ENCODE measurements at places on chromosomes 1 and 21.

- no peak for DNase-seq
Measured at GRCh38 chr21:33152732-33153130, 77.0 kb upstream of the IFNAR2 start.

DNA sequence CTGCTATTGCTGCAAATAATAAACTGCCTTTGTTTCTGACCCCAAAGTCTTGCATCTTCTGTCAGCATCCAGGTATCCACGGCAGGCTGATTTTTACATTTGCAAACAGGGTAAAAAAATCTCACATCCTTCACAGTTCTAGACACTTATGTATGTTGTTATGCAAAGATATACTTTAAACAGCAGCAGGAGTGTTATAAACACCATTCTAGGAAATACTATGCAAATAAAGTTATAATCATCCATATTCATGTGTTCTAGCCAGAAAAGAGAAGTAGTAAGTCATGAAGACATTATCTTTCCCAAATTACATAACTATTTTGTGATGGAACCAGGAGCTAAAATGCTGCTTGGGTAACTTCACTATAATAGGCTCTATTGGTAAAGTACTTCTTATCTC lies 534.2 kb downstream of the LTN1 start:
- DNase-seq, result no peak

- DNase-seq, result no peak
Measured at GRCh38 chr1:111669268-111669667, 49.7 kb downstream of the RAP1A start.

- no peak for DNase-seq
Measured at GRCh38 chr21:44965251-44966022, 25.6 kb downstream of the SLX9 start.

GRCh38 chr1:109595531-109595930 lies 23.9 kb downstream of the GNAT2 start:
- DNase-seq, result no peak
